ENCODE measurements at places on chromosomes 1 and 21.

GRCh38 chr1:53521924-53522552 is 62.8 kb downstream of the DMRTB1 start:
- DNase-seq = no peak

DNA sequence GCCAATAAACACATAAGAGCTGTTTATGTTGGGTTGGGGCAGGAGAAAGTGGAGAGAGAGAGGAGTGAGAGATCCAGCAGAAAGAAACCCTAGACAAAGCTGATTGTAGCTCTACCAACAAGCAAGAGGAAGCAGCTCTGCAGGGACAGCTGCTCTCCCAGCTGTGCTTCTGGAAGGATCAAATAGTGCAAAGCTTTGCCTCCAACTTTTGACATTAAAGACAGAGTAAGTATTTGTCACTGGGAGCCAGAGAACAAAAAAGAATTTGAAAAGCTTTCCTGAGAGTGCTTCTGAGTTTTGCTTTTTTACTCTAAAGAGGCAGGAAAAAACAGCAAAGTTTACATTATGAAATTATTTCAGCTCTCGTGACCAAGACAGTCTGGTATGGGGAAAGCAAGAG is 28.5 kb upstream of the C1orf198 start:
- no peak for DNase-seq

GRCh38 chr1:43065191-43065590 is 106.5 kb upstream of the SLC2A1 start:
- DNase-seq = no peak

- no peak for DNase-seq
These were observed 3.9 kb downstream of the S100A9 start for GRCh38 chr1:153361480-153362109.

DNA sequence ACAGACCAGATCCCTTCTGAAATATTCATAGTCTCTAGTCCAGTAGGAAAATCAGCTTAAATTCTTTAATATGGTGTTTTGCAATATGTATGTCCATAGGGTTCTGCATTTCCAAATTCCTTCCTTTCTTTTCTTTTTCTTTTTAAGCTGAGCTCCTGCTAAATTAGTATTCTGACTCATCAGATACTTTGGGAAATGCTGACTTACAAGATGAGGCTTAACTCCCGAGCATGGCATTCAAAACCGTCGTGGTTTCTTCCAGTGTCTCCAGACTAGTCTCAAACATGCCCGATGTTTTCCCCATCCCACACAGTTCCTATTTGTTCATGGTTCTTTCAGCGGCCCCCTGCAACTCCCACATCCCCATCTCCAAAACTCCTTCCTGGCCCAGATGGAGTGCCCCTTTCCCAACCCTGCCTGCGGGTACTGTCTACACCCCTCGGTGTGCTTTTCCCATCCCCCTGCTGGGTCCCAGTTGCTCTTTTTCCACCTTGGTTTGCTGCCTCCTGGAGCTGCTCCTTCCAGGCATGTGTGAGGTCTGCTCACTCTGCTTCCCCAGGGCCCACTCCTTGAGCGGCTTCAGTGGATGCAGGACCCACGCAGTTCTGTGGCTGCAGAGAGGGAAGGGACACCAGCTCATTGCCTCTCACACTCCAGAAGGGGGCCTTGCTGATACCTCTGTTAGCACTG is 19.5 kb upstream of the ETV3 start:
- no peak for DNase-seq

DNA sequence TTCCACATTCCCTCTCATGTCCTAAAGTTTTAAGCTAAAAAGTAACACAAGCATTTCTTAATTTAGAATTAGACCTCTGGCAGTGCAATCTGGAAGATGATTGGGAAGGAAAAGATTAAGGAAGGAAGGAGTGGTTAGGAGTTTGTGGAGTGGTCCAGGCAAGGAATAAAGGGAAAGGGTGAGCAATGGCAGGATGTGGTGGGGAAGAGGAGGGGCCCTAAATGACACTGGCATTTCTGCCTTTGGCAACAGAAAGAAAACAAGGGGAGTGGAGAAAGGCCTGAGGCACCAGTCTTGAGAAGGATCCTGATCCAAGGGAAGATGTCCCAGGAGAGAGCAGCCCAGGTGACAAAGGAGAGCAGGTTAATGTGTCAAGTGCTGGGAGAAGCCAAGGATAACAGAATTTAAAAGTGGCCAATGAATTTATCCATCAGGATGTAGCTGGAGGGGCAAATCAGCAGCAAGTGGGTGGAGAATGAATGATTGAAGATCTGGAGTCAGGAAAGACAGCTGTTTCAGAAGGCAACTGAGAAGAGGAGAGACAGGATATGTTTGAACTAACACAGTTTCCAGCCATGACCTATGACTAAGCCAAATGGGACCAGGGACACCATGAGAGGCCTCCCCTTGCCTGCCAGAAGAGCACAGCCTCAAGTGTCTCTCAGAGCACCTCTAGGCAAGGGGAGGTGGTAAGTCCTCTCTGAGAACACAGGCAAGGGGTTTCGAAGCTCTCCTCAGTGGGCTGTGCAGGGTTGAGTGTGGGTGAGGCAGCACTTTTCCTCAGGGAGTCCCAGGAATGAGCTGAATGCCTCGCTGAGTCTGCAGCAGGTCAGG is 20.9 kb upstream of the LY9 start:
- no peak for DNase-seq

GRCh38 chr1:19360432-19360831 is 48.3 kb downstream of the SLC66A1 start:
- no peak for DNase-seq

DNA sequence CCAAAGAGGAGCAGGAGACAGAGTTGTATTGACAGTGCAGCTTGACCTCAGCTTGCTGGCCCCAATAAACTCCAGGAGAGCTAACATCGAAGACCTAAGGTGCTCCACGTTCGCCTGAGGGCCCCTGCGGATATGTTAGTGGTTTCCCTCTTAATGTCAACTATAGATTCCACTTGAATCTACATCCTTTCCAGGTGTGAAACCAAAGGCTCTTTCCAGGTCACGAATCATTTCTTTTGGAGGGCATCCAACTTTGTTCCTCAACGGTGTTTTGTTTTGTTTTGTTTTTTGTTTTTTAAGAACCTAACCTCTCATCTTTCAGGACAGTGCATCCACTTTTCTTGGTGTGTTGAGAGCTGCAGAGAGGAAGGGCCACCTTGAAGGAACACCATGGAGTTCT is 267.6 kb upstream of the SGIP1 start:
- peak; percentile 14 for DNase-seq

GRCh38 chr1:227465256-227465655 is 98.1 kb upstream of the ZNF678 start:
- DNase-seq = no peak

- DNase-seq = no peak
These were observed 130.5 kb downstream of the RWDD3 start for GRCh38 chr1:95364546-95364945.

DNA sequence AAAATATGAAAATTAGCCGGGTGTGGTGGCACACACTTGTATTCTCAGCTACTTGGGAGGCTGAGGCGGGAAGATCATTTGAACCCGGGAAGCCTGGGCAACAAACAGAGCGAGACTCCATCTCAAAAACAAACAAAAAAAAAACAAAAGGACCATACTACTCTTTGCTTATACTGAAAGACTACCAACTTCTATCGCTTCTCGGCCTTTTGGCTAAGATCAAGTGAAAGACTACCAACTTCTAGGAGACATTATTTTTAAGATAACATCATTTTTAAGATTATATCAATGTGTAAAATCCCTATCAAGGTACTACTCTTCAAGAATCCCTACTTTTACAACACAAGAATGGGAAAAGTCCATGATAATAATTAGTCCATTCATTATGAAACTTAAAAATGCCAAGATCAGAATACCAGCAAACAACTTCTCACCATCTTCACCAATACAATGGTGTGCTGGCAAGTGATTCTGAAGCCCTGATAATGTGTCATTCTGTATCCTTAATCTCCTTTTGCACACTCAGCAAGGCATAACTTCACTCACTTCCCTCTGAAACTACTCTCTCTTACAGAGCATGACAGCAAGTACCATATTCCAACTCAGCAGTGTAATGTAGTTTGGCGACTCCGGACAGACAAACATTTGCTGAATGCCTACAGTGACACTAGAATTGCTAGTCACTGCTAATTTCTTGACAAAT is 1.7 kb downstream of the PTP4A2 start:
- no peak for DNase-seq

- no peak for DNase-seq
These were observed 121.1 kb downstream of the EVI5 start for GRCh38 chr1:92663775-92664174.

GRCh38 chr1:113903501-113904292 is 902 bp downstream of the AP4B1 start:
- DNase-seq = no peak

- no peak for DNase-seq
These were observed 38.9 kb upstream of the AJAP1 start for GRCh38 chr1:4615501-4615900.

GRCh38 chr1:179217943-179218507 is 11.5 kb downstream of the ABL2 start:
- no peak for DNase-seq

DNA sequence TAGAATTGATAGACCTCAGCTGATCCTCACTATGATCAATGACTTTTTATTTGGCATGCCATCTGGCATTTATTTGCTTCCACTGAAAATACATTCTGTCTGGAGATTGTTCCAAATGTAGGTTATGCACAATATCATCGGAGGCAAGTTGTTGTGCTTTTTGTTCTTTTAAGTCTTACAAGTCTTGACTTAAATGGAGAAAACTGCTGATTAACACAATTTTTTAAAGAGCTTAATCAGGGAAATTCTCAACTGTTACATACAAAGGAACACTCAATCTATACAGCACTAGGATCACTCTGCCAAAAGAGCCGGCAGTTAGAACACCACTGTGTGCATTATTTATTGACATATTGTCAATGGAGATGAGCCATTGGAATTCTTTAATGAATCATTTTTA is 19.2 kb downstream of the CYYR1 start:
- DNase-seq = no peak

DNA sequence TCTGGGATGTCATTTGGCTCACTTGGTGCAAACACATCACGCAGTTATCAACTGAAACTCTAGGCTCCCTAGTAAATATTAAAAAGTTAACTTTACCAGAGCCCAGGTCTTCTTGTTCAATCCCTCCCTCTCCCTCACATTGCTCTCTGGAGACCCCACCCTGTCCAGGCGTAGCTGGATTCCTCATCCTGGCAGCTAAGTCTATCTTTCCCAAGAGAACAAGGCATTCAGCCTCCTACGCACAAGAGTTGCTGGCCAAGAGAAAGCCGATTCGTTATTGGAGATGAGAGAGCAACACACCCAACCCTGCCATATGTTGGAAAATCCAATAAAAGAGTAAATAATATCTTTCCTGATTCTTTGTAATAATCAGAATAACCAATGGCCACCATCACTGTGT is 117.9 kb downstream of the SLC30A10 start:
- no peak for DNase-seq

DNA sequence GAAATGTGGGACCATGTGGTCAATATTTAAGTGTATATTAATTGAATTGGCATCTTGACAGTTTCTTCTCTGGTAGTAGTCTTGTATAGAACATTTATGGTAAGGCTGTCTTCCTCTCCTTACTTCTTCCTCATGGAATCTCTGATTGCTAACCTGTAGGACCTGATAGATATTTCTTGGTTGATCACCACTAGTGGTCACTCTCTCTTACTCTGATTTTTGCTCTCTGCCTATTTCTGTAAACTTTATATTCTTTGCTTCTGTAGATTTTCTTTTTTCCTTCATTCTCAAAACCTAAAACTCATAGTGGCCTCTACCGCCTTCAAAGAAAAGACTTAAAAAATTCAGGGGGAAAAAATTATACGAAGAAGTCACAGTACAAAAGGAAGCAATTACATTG is 21.2 kb downstream of the MAST2 start:
- DNase-seq = no peak

DNA sequence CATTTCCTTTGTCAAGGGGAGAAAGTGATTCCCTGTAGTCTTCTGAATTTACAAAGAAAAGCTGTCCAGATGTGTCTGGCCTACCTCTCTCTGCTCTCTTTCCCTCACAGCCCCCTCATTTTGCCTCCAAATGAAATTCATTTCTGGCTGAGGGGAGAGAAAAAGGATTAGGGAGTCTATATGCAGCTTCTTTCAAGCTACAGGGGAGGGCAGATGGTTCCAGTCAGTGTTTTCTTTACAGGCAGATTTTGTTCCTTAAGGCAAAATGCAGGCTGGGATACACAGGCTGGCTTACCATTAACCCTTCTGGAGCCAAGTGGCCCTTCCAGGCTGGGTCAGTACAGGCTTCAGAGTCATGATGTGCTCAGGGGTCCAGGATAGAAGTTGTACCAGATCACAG is 198.1 kb upstream of the USP24 start:
- no peak for DNase-seq

DNA sequence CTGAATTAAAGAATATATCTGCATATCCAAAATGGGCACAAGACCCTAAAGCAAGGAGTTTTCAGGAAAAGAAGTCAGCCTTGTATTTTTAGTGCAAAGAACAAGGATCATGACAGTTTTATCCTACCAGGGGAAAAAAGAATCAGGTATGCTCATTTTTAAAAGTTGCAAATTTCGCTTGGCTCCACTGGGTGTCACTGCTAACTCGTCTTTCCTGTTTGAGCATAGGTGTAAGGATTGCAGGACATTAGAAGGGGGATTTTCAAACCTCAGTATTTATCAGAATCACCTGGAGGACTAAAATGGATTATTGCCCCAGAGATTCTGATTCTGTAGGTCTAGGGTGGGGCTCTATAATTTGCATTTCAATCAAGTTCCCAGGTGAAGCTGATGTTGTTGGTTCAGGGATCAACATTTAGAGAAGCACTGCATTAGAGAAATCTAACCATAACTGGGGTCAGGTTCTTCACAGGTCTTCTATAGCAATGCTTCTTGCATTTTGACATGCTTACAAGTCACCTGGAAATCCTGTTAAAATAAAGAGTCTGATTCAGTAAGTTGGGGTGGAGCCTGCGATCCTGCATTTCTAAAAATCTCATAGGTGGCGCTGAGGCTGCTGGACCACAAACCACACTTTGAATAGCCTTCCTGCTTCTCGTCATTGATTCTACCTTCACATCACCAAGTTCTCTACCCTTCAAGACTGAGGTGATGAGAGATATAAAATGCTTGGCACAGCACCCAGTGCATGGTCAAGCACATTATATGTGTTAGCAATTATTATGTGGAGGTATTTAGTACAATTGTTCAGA is 39.6 kb downstream of the NUF2 start:
- DNase-seq = peak; percentile 21

- DNase-seq = no peak
These were observed 39.4 kb downstream of the OR10Z1 start for GRCh38 chr1:158644449-158644848.

DNA sequence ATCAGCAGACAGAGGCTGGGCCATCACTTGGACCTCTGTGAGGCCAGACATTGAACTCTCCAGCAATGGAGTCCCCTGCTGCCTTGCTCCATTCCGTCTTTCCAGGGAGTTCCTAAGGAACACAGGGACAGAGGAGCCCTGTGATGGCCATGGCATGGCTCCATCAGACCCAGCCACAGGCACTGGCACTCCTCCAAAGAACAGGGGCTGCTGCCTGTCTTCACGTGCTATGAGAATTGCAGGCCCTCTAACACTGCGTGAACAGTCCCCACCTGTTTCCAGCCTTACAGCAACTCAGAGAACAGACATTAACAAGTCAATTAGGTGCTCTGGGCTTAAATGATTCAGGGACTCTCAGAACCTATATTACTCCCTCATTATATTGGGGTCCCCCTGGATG is 140.8 kb downstream of the ASTN1 start:
- DNase-seq = no peak

GRCh38 chr1:25504706-25505595 is 38.5 kb upstream of the LDLRAP1 start:
- no peak for DNase-seq

All from RWPE1 (cell line).